ENCODE measurements at places on chromosomes 3 and 15.

GRCh38 chr3:29255854-29256696, 24.8 kb upstream of the RBMS3 start:
- DNase-seq = no peak

DNA sequence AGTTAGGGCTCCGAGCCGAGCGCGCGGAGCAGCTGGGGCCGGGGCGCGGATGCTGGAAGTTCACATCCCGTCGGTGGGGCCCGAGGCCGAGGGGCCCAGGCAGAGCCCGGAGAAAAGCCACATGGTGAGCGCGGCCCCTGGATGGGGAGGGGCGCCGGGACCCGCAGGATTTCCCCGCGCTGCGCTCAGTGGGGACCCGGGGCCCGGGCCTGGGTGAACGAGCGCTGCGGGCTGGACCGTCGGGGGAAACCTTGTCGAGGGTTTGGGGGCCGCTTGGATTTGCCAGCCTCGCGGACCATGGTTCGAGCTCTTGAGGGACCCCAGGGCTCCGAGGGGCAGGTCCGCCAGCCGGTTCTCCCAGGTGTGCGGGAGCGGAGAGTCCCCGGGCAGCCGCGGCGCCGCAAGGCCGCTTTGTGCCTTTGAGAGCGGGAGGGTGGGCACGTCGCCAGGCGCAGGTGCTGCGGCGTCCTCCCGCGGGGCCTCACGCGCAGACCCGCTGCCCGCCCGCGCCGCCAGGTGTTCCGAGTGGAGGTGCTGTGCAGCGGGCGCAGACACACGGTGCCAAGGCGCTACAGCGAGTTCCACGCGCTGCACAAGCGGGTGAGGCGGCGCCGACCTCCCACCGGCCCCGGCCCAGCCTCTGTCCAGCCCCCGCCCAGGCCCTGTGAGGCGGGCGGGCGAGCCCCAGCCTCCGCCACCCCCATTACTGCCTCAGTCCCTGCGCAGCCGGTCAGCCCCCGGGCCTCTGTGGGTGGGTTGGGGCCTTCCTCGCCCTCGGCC, at the start of gene SNX22:
TSS of gene SNX22 (plus strand) at position 5 of the 780 bp plus-strand sequence. CDS start at position 50, 45 bp downstream.
- DNase-seq = no peak

- DNase-seq = no peak
These were observed 11.7 kb downstream of the TRAIP start for GRCh38 chr3:49844464-49845183.

GRCh38 chr15:71888797-71889196, 78.4 kb downstream of the NR2E3 start:
- DNase-seq = no peak

- DNase-seq = no peak
These were observed 47.3 kb downstream of the KY start for GRCh38 chr3:134603480-134603879.

DNA sequence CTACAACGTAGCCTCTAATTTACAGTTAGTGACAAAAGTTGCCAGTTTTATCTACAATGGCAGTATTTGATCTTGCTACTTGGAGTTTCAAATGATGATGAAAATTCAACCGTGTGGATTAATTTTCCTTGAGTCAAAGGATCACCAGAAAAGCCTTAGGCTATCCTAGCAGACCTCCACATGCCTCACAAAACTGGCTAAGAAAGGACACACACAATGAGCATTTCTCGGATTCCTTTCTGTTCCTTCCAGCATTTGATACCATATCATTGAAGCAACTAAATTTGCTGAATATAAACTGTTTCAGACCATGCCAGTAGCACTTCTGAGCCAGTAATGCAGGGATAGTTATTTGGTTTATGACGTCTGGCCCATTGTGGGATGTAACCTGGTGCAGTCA, 587.4 kb upstream of the MDFIC2 start:
- DNase-seq = no peak

DNA sequence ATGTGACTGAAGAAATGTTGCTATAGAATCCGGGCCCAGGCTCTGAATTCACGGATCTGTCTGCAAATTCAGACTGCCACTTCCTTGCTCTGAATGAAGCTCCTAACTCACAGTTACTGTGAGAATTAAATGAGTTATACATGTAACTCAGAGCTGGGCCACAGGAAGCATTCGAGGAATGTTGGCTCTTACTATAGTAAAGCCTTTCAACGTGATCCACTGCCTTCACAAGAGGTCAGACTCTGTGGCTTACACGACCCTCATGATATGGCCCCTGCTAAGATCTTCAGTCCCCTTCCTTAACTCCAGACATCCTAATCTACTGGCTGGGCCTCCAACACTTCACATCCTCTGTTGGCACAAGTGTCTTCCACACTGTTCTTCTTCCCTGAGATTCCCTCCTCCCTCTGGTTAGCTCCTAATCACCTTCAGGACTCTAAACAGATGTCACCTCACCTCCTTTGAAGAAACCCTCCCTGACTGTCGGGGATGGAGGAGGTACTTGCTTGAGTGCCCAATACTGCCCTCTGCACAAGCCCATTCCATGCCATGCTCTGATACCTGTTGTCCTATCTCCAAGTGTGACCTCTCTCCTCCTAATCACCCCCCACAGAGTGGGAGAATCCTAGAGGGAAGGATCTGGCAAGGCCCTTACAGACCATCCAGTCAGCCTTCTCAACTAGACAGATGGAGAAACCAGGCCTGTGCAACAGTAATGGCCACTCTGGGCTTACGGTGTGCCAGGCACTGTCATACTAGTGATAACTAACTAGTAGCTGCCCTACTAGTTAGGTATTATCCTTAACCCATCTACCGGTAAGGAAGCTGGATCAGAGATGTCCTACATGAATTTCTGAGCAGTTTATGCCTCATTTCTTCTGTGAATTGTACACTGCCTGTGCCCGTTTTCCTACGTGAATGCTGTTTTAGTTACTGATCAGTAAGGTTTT, 1.3 kb downstream of the ACTR8 start:
- no peak for DNase-seq

DNA sequence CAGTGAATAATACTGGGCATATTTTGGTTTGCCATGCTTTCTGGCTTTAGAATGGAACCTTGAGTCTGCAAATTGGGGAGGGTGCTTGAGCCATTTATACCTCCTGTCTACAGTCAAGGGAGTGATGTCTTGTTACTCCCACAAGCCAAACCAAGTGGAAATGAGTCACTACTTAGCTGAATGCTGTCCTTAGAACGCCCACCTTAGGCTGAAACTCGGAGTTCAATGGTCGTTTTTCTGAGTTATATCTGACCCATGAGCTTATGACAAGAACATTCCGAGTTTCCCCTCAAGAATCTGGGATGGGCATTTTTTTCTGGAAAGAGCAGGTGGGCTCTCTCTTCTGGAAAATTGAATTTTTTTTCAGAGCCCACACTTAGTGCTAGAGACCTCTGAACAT, 17.4 kb upstream of the CLDN18 start:
- DNase-seq = no peak

DNA sequence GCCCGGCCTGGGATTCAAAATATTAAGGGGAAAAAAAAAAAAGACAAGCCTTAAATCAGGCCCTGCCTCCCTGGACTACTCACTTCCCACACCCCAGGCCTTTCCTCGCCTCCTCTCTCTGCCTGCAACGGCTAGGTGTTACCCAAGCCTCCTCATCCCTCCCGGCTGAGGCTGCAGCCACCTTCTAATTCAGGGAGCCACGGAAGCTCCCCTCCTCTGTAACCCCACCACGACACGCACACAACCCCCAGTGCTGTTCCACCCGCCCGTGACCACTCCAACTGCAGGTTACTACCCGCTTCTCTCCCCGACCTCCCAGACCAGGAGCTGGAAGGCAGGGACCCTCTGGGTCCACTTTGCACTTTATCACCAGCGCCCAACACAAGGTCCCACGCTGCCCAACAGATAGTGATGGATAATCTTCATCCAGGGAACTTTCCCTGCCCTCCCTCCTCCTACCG, 936 bp downstream of the KIF7 start:
- DNase-seq = no peak

DNA sequence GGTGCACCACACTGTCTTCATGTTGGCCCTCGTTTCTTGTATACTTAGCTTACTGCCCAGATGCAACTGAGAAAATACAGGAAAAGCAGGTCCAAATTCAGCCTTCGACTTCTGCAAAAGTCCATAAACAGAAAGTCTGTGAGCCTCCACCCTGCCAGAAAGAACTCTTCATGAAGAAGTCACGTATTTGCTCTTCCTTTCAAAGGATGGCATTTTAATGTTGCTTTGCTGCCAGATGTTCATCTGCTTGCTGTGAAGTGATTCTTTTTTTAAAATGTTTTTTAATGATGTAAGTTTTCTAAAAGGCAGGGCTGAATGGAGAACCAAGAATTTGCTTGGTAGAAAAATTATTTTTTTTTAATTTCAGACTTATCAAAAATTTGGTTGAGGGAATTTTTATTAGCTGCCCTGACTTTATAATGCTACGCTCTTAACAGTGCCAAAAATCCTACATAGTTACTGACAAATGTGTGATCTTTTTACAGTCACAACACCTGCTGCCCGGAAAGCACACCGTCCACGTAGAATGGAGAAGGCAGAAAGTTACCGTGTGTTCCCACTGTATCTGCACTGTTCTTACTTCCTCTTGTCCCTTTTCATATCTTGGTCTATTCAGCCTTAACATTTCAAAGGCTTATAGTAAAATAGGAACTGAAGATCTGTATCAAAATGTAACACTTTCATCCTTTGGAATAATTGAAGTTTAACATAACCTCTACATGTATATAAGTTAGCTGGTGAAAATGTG, 136.3 kb downstream of the LRRC28 start:
- no peak for DNase-seq

DNA sequence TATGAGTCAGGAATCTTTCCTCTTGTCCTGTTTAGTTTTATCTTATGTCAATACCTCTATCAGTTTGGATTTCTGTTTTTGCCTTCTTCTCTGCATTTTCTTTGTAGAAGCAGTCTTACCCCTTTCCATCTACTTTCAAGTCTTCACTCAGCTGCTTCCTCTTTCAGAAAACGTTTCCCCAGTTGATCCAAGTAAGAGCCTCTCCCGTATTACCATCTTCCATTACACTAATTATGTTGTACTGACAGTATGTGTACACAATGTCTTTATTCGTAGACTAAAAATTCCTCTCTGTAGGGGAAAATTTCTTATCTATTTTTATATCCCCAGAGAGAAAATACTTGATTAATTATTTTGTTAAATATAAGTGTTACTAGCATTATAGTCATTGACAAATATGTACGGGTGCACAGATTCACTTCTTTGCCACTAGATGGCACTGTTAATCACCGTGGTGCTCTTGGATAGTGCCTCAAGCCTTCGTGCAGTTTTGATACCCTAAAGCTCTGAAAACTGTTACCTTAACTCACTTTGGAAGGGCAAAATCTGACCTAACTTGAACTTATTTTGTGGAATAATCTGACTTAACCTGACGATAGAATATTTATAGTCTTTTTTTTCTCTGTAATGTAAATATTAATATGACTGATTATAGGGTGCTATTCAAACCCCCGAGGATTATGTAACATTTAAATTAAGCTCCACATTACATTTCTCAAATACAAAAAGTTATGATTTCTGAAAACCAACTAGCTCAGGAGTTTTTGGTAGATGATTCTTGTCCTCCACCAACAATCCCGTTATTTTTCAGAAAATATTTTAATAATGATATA, 74.2 kb upstream of the POU1F1 start:
- peak; percentile 61 for DNase-seq

- DNase-seq = no peak
These were observed 317.0 kb upstream of the TPRG1 start for GRCh38 chr3:188854772-188855149.

DNA sequence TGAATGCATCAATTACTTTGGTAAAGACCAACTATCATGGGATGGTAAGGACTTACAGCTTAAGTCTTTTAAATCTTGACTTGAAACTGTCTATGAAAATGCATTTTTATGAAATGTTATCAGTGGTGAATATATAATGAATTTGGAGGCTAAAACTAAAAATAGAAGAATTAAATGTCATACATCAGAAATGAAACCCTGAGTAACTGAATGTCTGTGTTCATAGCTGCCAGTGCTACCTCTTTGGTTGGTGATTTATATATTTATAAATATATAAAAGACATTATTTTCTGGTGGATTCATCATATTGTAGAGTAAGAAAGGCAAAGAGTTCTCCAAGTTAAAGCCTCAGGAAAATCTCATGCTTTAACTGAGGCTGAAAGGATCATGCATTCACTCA, 12.2 kb downstream of the SLC12A6 start:
- DNase-seq = no peak

DNA sequence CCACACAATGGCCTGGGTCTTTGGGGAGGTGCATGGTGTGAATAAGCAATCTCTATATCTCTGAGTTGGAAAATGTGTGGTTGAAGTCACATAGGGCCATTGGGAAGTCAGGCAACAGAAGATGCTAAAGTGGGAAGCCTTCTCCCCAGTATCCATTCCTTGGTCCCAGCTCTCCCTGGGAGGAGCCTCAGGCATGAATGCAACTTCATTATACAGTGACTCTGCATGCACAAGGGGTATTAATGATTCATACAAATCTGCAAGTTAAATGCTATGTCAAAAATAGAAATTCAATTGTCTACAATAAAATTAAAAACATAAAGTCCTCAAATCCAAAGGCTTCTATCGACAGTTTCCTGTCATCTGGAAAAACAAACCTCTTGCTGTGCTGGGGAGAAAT, 108.8 kb downstream of the RAB11A start:
- DNase-seq = no peak

DNA sequence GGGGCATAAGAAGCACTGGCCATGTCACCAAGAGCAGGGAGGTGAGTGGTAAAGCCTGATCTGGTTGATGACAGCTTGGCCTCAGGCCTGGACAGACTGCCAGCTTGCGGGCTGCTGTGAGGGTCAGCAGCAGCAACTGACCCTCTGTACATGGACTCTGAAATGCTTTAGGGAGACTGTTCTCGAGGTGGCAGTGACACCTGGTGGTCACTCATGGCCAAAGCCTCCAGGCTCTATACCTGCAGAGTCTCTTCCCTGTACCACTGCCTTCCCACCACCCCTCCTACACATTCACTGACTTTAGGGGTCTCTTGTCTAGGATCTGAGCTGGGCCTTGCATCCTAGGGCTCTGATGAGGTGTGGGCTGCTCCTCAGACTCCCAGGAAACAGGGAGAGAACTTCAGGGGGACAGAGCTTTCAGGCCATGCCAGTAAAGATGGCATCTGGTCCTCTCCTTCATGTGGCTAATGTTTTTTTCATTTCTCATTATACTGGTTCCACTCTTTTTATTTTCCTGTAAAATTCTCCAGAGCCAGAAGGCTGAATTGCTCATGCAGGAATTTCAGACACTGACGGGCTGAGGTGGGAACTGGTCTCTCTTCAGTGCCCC, 17.2 kb upstream of the TIMP4 start:
- DNase-seq = peak; percentile 56

Measured in activated CD4-positive, alpha-beta T cell treated with anti-CD3 and anti-CD28 coated beads, Interleukin-10, Interleukin-2, amounts not matched to agents 100 ng/mL and 50 ng/mL, durations not matched to agents 16 hours and 8 hours (primary cell).